ENCODE measurements at places on chromosomes 3 and 15.

- DNase-seq = peak; percentile 87
These were observed 57.1 kb upstream of the TLE3 start for GRCh38 chr15:70154718-70155347.

GRCh38 chr15:92452143-92452542, 58.5 kb downstream of the ST8SIA2 start:
- DNase-seq = no peak

DNA sequence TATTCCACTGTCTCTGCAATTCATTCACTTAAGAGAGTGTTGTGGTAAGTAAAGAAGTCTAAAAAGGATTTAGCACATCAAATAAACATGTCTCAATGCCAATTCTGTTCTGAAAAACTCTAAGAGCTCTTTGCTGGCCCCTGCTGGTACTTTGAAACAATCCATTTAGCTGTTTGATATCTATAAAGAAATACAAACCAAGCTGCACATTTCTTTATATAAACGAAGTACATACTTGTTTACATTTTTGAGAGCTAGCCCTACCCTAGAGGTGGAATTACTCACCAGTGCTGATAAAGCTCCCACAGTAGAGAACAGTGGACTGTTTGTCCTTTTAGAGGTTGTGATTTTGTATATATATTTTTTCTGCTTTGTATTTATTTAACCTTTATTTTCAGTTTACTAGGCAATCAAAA, 75.5 kb downstream of the NEDD4 start:
- peak; percentile 96 for DNase-seq

DNA sequence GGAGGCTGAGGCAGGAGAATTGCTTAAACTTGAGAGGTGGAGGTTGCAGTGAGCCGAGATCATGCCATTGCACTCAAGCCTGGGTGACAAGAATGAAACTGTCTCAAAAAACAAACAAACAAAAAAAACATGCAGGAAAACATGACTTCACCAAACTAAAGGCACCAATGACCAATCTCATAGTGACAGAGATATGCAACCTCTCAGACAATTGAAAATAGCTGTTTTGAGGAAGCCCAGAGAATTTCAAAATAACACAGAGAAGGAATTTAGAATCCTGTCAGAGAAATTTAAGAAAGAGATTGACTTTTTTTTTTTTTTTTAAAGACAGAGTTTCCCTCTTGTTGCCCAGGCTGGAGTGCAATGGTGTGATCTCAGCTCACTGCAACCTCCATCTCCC, 26.1 kb downstream of the NCBP2 start:
- no peak for DNase-seq

DNA sequence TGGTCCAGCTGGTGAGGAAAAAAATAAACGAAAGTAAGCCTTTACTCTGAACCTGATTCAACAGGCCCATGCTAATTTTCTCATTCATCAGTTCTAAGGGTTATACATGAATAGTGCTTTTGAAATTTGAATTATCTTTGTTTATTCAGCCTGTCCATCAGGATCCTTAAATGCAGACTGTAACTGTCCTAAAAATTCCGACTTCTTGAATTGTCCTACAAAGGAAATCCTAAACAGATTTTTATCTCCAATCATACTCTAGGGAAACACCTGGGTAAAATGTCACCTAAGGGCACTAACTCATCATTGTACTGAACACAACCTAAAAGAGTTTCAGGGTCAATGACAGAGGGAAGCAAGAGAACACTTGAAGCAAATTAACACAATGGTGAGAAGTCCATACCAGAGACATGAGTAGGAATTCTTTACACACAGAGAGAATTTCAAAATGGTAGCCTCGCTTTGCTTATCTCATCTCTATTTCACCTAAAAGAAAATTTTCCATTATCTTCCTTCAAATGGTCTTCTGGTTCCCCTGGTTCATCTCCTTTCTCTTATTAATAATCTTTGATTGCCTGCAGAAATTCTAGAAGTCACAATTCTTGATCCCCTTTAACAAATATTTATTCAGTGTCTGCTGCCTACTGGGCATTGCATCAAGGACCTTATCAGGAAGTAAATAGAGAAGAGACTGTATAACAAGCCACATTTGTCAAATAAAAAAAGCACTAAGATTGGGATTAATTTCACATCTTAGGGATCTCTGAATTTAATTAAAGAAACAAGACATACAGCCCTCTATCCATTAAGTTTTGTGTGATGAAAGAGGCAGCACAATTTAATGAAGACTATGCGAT, 182.7 kb downstream of the MEIS2 start:
- DNase-seq = no peak

GRCh38 chr3:24520101-24520495, 25.4 kb upstream of the THRB start:
- DNase-seq = no peak

DNA sequence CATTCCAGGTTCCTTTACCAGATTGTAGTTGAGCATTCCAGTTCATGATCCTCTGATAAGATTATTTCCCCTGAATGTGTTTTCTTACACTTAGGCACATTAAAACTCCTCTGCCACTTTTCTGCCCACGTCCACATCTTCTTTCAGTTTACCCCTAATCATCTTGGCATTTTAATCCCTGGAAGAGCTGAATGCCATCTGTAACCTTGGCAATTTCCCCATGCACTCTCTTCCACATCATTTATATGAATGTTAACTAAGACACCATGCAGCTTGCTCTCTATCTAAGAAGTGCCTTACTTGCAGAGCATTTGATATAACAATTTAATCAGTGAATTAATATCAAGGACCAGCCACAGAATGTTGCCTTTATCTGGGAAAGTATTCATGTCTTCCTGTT, 25.8 kb downstream of the TIMP4 start:
- DNase-seq = no peak

DNA sequence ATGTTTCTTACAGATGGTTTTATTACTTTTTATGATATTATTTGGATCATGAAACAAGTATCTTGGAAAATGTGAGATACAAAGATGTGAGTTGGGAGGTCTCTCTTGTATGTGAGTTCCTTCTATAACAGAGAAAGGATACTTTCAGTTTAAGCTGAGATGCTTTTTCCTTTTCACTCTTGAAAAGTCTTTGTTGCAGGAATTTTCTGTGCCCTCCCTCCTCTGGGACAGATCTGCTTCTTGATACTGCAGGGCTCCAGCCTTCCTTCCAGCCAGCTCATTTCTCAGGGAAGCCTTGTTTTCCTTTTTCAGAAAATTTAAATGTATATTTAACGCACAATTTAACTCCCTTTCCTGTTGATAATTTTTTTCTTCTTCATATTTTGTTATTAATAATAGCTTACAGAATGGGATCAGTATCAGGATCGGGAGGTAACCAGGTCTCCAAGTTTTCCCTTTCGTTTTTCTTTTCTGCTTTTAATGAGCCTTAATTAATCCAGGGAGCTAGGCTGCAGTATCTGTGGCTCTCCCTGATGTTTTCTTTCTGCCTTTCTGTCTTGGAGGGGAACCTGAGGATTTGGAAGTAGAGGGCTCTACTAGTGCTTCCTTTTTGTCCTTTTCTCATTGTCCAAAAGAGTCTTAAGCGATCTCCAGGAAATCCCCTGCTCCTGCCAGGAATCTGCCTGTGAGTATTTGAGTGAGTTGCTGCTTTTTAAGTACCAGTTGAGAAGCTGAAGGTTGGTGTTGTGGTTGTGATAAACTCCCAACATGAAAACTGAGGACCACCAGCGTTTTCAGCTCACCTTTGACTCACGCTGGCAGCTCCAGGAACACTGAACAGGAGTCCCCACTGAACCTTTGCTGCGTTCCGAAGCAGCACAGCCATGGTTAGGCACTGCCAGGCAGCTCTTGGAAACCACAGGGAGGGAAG, 105.7 kb downstream of the IGF1R start:
- DNase-seq = peak; percentile 23

- DNase-seq = no peak
These were observed 114.1 kb downstream of the CHDH start for GRCh38 chr3:53731934-53732624.

GRCh38 chr3:163071713-163072112, 1575.1 kb downstream of the OTOL1 start:
- DNase-seq = peak; percentile 27

- no peak for DNase-seq
These were observed 26.5 kb downstream of the LYSMD4 start for GRCh38 chr15:99706557-99707303.

GRCh38 chr15:64782751-64783150, 7.4 kb upstream of the RBPMS2 start:
- DNase-seq = no peak

DNA sequence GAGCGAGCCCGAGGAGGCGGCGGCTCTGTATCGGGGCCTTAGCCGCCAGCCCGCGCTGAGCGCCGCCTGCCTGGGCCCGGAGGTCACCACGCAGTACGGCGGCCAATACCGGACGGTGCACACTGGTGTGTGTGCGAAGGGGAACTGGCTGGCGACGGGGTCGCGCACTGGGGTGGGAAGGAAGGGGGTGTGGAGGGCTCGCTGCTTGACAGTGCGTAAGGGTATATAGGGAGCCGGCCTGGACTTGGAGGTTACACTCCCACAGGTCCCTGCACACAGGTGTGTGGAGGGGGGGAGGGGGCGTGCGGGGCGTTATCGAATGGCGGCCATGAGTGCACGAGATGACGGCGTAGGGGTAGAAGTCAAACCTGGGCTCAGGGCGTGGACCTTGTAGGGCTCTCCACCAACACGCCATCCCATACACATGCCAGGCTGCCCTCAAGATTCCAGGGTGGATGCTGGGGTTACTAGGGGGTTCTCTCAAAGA, 389 bp downstream of the APEH start:
- no peak for DNase-seq

DNA sequence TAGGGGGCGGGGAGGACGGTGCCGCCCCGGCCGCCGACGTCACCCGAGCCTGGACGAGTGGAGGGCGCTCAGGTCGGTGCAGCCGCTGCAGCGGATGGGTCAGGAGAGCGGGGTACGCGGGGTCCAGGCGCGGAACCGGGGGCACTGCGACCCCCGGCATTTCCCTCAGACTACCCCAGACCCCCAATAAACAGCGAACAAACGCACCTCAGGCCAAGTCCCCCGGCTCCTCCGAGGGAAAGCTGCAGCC, 78.9 kb downstream of the IQSEC1 start:
- DNase-seq = no peak

GRCh38 chr3:48301020-48301799, 32.3 kb downstream of the SPINK8 start:
- peak; percentile 67 for DNase-seq

GRCh38 chr15:45169608-45170480, 17.9 kb downstream of the SHF start:
- DNase-seq = no peak

GRCh38 chr15:51094606-51095569, at the start of gene TNFAIP8L3:
Gene TNFAIP8L3, minus strand, starts transcription at chr15:51094906. Its CDS starts 311 bp downstream, at chr15:51094595.
- no peak for DNase-seq

DNA sequence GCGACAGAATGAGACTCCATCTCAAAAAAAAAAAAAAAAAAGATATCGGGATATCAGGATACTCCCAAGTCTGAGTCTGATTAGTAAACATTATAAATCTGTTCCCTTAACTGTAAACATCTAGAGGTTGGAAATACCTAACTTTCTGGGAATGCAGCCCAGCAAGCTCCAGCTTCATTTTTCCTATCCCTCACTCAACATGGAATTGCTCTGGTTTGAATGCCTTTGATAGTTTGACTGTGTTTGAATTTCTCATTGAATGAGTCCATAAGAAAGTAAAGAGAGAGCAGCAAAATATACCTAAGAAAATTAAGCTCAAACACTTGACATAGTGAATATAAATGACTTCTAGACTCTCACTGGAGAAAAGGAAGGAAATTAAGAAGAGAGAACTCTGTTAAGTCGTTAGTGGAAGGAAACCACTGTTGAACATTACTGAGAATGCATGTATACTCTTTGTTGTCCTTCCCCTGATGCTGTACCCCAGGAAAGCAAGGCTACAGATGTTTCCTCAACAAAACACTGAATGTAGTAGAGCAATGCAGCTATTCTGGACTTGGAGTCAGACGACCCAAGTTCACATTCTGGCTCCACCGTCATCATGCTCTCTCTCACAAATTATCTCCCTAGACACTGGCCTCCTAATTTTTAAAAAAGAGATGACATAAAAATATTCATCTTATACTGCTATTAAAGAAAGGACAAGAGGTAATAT, 62.4 kb downstream of the CD200 start:
- no peak for DNase-seq

- DNase-seq = no peak
These were observed 250.5 kb downstream of the SHQ1 start for GRCh38 chr3:72597756-72598195.

- no peak for DNase-seq
These were observed 28.0 kb downstream of the LSM3 start for GRCh38 chr3:14206548-14207177.

GRCh38 chr3:31268868-31269267, 263.9 kb upstream of the STT3B start:
- no peak for DNase-seq

DNA sequence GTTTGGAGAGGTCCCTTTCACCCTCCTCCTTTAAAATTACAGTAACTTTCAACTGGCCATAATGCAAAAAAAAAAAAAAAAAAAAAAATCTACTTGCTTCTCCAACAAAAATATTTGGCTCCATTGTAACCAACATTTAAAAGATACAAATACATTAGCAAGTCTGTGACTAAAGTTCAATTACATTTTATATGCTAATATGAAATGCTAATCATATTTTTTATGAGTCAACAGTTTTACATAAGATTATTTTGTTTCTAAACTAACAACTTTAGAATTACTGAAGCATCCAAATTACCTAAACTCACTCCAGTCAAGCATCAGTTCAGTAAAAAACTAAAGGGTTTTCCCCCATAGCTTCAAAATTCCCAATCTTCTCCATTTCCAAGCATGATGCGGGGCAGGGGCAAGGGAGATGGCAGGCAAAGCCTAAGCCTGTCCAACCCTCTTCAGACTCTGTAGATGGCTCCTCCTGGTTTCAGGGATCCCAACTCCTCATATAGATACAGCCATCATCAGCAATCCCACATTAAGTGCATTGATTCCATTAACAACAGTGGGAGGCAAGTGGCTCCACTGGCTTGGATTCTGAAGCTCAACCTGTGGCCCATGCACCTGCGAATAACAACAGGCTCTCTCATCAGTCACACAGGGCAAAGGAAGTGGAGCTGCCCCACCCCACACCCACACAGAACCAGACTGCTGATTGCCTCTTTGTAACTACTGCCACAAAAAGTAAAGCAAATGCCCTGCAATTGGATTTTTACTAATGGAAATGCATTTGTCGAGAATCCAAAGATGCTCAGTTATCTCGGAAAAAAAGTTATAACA, 15.0 kb downstream of the SFMBT1 start:
- DNase-seq = no peak

- no peak for DNase-seq
These were observed 85.2 kb upstream of the OXTR start for GRCh38 chr3:8854656-8855055.

GRCh38 chr3:138442433-138442832, 8.0 kb downstream of the ESYT3 start:
- peak; percentile 66 for DNase-seq

DNA sequence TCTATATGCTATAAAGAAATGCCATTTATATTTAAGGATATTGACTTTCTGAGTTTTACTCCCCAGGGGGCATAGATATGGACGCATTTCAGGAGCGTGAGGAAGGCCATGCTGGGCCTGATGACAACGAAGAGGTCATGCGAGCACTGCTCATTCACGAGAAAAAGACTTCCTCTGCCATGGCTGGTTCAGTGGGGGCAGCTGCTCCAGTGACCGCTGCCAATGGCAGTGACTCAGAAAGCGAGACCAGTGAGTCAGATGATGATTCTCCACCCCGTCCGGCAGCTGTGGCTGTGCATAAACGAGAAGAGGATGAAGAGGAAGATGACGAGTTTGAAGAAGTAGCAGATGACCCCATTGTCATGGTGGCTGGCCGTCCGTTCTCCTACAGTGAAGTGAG, 38.4 kb downstream of the GTF2E1 start:
- DNase-seq = peak; percentile 87

GRCh38 chr3:23113455-23114171, 89.5 kb upstream of the UBE2E2 start:
- DNase-seq = no peak

All from H4 (cell line).